KG1 (cell line): ENCODE measurements at places on chromosomes 12 and 14.

DNA sequence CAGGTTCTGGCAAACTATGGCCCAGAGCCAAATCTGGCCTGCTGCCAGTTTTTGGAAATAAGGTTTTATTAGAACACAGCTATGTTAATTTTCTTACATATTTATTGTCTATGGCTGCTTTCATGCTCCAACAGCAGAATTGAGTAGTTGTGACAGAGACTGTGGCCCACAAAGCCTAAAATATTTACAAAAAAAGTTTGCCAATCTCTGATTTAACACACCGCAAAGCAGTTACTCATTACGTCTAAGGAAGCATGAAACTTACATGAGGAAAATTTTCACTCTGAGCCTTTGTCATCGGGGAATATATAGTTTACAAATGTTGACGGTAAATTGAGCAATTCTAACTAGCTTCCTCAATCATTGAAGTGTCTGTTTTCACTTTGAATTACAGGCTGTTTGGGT is 96.5 kb downstream of the UNC79 start:
- DNase-seq, result no peak

- DNase-seq, result no peak
These were observed 9.5 kb downstream of the TRMT61A start for GRCh38 chr14:103538291-103539055.

DNA sequence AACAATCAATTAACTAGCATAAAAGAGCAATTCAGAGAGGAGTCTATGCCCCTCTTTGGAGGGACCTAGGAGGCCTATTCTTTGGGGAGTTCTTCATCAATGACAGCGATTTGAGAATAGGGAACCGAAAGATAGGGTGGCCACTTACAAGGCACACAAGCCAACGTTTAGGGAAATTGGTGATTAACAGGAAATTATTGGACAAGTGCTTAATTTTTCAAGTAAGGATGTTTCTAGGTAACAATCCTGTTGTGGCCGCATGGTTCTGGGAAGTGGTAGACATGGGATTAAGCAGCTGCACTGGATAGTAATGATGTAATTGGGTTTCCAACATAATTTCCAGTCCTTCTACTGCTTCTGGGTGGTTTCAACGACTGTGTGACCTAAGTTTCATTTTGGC is 83.2 kb downstream of the HMGA2 start:
- no peak for DNase-seq

GRCh38 chr12:81797100-81797499 is 38.0 kb upstream of the PPFIA2 start:
- no peak for DNase-seq

- DNase-seq, result no peak
These were observed 23.9 kb downstream of the ATF7 start for GRCh38 chr12:53602176-53602864.

DNA sequence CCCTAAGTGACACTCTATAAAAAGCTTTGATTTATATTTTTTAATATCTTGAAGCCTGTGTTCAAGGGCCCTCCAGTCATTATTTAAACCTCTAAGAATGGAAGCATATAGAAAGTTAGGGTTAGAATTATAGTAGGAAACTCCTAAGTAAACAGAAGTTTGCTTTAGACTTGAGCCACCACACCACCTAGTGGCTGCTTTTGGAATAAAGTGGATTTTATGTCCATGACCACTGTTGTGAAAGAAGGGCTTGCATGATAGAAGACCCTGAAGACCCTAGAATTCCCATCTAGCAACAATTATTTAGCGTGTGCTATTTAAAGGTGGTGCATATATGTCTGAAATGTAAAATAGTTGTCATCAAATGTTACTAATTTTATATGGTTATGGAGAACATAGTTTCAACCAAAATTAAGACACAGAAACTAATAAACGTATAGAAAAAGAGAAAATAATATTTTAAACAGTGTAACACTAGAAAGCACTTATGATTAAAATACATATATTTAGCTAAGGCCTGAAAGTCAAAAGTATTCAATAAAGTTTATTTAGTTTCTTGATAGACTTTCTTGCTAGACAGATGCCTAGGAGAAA is 21.3 kb downstream of the LRRIQ1 start:
- peak; percentile 41 for DNase-seq

GRCh38 chr14:100862277-100862676 is 36.4 kb downstream of the MEG3 start:
- DNase-seq, result no peak

DNA sequence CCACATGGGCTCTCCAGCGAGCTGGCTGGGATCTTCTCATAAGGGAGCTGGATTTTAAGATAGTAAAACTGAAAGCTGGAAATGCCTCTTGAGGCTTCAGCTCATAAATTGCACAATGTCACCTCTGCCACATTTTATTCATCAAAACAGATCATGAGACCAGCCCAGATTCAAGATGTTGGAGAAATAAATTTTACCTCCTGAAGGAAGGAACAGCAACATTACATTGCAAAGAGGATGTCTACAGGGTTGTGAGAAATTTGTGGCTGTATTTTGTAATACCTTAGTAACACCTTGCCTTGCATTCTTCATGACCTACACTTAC is 43.1 kb upstream of the KRR1 start:
- no peak for DNase-seq

DNA sequence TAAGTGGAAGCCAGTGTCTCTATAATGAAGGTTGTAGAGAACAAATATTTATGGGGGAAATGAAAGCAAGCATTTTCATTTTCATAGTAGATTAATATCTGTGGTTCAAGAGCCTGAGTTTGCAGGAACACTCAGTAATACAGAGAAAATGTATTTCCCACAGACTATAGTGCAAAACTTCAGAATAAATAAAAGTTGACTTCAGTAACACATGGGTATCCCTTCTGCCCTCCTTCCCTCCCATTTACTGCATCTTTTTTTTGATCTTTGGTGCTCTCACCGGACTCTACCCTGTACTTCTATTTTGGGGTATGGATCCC is 75.3 kb upstream of the AMN1 start:
- DNase-seq, result no peak

DNA sequence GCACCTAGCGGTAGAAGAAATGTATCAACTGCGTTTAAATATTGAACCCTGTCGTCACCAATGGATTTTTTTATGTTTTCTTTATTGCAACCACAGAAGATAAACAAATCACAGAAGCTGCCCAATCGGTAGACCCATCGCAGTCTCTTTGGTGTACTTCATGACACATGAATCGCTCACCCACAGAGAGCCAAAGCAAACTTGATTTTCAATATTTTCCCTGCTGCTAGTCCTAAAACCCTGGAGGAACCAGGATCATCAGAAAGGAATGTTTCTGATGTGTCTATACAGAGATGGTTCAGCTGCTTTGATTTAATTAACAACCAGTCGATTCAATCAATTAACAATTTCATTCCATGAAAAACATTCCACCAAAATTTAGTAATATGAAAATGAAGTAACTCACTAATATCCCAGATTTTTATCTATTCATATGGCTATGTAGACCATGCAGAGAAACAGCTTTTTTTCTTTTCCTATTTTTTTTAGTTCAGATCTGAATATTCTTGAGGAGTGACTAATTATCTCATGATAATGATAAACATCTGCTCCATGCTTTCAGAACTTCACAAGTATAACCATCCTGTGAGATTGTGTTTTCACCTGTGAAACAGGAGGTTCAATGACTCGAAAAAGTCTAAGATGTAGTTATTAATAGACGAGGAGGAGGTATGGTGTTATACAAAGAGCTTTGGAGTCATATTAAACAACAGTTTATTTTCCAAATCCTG is 46.1 kb downstream of the DIO2 start:
- DNase-seq, result no peak

GRCh38 chr12:68439368-68440045 is 107.3 kb upstream of the MDM1 start:
- DNase-seq, result no peak
